ENCODE measurements at places on chromosomes 16 and 17. TPM values are rescaled to one million over a fixed set of nuclear protein-coding genes. Genes with fewer than 3 reads are reported as not detected.

Gene NKIRAS2
- 51.2 TPM for total RNA-seq

Gene QRICH2
- 3.8 TPM for total RNA-seq

Gene PLK1
- total RNA-seq, result 118 TPM

Gene PIK3R6
- total RNA-seq, result 2.1 TPM

Gene SLC6A4
- total RNA-seq, result 1.8 TPM

Gene NRN1L
- total RNA-seq, result 7.3 TPM

Gene VWA3A
- 0.29 TPM for total RNA-seq

Gene PKD1
- 77.8 TPM for total RNA-seq

Gene EXOSC6
- 33.6 TPM for total RNA-seq

Gene DNAI2
- total RNA-seq, result not detected

Gene C17orf67
- total RNA-seq, result 1.8 TPM

Gene TRPV2
- 0.88 TPM for total RNA-seq

Gene HYDIN
- total RNA-seq, result 6.5 TPM

Gene CXCL16
- total RNA-seq, result 1.2 TPM

Gene PYY
- 0.99 TPM for total RNA-seq

Gene CYGB
- 2.3 TPM for total RNA-seq

Gene TP53TG3E
- total RNA-seq, result not detected

Gene LDHD
- total RNA-seq, result 1.6 TPM

Gene MPP3
- total RNA-seq, result 5.8 TPM

Gene TBC1D3I
- total RNA-seq, result 0.50 TPM

Gene ARMC7
- total RNA-seq, result 21.5 TPM

Gene EME1
- total RNA-seq, result 21.5 TPM

Gene SLC5A10
- 0.29 TPM for total RNA-seq

Gene TPSB2
- total RNA-seq, result not detected

Gene CIAPIN1
- 85.5 TPM for total RNA-seq

Gene PRAC1
- not detected for total RNA-seq

Gene MRM1
- 9.3 TPM for total RNA-seq

Gene ADAD2
- 0.77 TPM for total RNA-seq

Gene ZG16B
- not detected for total RNA-seq

Gene IRX5
- 2.6 TPM for total RNA-seq

Gene NPIPB2
- 15.0 TPM for total RNA-seq

Gene ANKRD40CL
- total RNA-seq, result not detected

Gene KRTAP9-8
- not detected for total RNA-seq

Gene MYL4
- total RNA-seq, result 20.0 TPM

Gene UQCRC2
- 185 TPM for total RNA-seq

Gene HEATR9
- not detected for total RNA-seq

Gene ERI2
- total RNA-seq, result 22.3 TPM
